ENCODE measurements at places on chromosomes 13 and 19. TPM values are rescaled to one million over a fixed set of nuclear protein-coding genes. Genes with fewer than 3 reads are reported as not detected.

CEACAM7 gene
- total RNA-seq = 9.1 TPM

MIDN gene
- 153 TPM for total RNA-seq

IL17D gene
- total RNA-seq = 1.5 TPM

DNA sequence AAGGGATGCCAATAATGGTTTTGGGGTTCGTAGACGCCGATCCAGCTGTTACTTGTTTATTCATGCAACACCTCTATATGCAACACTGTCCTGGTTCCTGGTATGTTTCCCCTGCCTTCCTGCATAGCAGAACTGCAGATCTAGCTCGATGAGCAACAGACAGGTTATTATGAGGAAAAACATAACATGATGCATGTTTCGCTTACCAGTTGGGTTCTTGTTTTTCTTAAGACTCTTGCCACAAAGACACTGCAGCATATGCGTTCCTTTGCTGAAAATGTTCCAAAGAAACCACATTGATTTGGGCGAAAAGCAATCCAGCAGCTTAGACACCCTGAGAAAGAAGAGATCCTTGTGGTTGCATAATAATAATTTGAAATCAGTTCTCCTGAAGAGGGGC, 583 bp downstream of the FGF14 start:
- DNase-seq = no peak
- peaks cover 4% of the 10 kb centered on the region for H3K27me3 ChIP-seq
- H3K4me3 ChIP-seq = peak overlapping the region; percentile 58
- H3K27ac ChIP-seq = no peak overlapping the region

- H3K4me3 ChIP-seq = peak overlapping the region; percentile 83
- H3K27me3 ChIP-seq = no peaks in the 10 kb centered on the region
- peaks cover 32% of the 10 kb centered on the region for H3K4me1 ChIP-seq
- H3K27ac ChIP-seq = peak overlapping the region; percentile 26
- DNase-seq = no peak
Measured at GRCh38 chr13:110559429-110559943, 2.0 kb downstream of the RAB20 start.

DNA sequence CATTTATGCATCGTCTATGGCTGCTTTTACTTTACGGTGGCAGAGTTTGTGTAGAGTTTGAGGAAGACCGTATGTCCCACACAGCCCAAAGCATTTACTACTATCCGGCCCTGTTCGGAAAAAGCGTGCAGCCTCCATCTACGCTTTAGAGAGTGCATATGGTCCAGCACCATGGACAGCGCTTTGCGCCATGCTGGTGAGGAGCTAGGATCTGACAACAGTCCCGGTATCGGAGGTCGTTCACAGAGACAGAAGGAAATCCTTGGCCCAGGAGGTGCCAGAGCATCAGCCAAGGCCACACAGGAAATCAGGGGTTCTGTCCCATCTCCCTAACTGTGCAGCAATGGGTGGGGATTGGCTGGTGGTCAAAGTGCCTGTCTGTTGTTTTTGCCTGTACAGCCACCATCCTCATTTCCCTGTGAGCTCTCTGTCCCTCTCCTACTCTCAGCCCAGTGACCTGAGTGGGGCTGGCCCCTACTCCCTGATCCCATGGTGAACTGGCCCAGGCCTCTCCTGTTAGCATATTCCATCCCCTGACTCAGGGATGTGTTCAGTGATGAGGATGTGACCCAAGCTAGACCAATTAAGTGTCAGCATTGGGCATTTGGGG, 16.2 kb upstream of the PRODH2 start:
- H3K4me3 ChIP-seq = no peak overlapping the region
- no peak overlapping the region for H3K27ac ChIP-seq
- no peaks in the 10 kb centered on the region for H3K4me1 ChIP-seq

- DNase-seq = no peak
- H3K4me3 ChIP-seq = no peak overlapping the region
- H3K27me3 ChIP-seq = no peaks in the 10 kb centered on the region
- H3K27ac ChIP-seq = no peak overlapping the region
Measured at GRCh38 chr13:30810261-30810701, 74.9 kb downstream of the ALOX5AP start.

GRCh38 chr13:66612983-66613382, 617.2 kb downstream of the PCDH9 start:
- H3K27me3 ChIP-seq = no peaks in the 10 kb centered on the region
- no peaks in the 10 kb centered on the region for H3K36me3 ChIP-seq
- DNase-seq = no peak
- H3K4me1 ChIP-seq = no peaks in the 10 kb centered on the region
- H3K4me3 ChIP-seq = no peak overlapping the region

GRCh38 chr19:14072535-14073260, at the start of gene MISP3:
Gene MISP3 (plus strand): TSS chr19:14072786. CDS start chr19:14073310, 524 bp downstream.
- H3K27ac ChIP-seq = peak within 1 kb of the TSS; percentile 92
- no peaks in the 10 kb centered on the region for H3K36me3 ChIP-seq
- H3K27me3 ChIP-seq = no peaks in the 10 kb centered on the region
- peak within 1 kb of the TSS; percentile 86 for H3K4me3 ChIP-seq
